ENCODE measurements at places on chromosomes 11 and 22. TPM values are rescaled to one million over a fixed set of nuclear protein-coding genes. Genes with fewer than 3 reads are reported as not detected.

DNA sequence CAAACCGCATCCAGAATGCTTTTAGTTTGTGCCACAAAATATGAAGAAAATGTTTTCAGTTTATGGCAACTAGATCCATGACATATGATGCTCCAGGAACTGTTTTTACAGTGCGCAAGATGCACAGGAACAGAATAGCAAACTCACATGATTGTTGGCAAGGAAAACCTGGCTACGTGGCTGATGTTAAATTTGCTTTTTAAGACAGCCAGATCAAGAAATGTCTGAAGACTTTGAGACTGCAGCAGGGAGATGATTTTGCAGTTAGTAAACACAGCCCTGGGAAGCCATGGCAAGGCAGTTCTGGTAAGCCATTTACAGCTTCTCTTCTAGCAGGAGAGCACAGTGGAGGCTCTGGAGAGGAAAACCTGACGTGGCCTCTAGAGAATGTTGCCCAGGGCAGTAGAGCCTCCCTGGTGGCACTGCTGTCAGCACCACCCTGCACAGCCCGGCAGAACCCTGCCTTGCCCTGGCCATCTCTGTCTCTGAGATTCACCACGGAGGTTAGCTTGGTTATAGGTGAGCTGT lies 69.8 kb upstream of the TNRC6B start:
- H3K4me1 ChIP-seq: no peaks in the 10 kb centered on the region
- H3K36me3 ChIP-seq: no peaks in the 10 kb centered on the region
- no peak overlapping the region for H3K4me3 ChIP-seq
- H3K27ac ChIP-seq: no peak overlapping the region
- DNase-seq: no peak

GRCh38 chr11:46664612-46665011 lies 35.8 kb downstream of the ARHGAP1 start:
- H3K4me1 ChIP-seq: no peaks in the 10 kb centered on the region
- H3K36me3 ChIP-seq: peaks cover 53% of the 10 kb centered on the region
- no peak overlapping the region for H3K4me3 ChIP-seq
- no peak for DNase-seq
- H3K27ac ChIP-seq: no peak overlapping the region

- DNase-seq: no peak
- H3K4me1 ChIP-seq: peaks cover 7% of the 10 kb centered on the region
- no peaks in the 10 kb centered on the region for H3K27me3 ChIP-seq
- H3K4me3 ChIP-seq: no peak overlapping the region
Observed at GRCh38 chr11:10017050-10017449, 277.0 kb downstream of the SBF2 start.

DNA sequence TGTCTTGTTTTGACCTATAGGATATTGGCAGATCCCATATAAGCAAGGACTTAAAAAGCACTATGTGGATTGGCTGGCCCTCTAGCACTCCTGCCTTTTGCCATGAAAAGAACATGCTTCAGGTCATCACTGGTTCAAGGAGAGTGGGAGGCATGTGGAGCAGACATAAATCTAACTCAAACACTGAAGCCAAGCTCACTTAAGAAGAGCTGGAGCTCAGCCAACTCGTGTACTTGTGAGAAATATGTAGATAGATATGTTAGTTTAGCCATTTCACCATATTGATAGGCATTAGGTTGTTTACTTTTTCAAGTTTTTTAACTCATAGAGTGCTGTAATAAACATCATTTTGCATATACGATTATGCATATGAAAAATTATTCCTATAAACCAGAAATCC lies 19.9 kb upstream of the BBOX1 start:
- no peaks in the 10 kb centered on the region for H3K36me3 ChIP-seq
- DNase-seq: peak; percentile 44
- peaks cover 52% of the 10 kb centered on the region for H3K27me3 ChIP-seq
- no peaks in the 10 kb centered on the region for H3K4me1 ChIP-seq
- no peak overlapping the region for H3K27ac ChIP-seq

GRCh38 chr11:92692826-92693546 lies 276.5 kb upstream of the MTNR1B start:
- no peak overlapping the region for H3K27ac ChIP-seq
- H3K4me1 ChIP-seq: no peaks in the 10 kb centered on the region
- no peak overlapping the region for H3K4me3 ChIP-seq
- no peaks in the 10 kb centered on the region for H3K27me3 ChIP-seq

- peaks cover 52% of the 10 kb centered on the region for H3K36me3 ChIP-seq
- no peak overlapping the region for H3K4me3 ChIP-seq
- H3K4me1 ChIP-seq: no peaks in the 10 kb centered on the region
- no peak for DNase-seq
- no peak overlapping the region for H3K27ac ChIP-seq
Observed at GRCh38 chr11:102361086-102362031, 14.3 kb downstream of the BIRC2 start.

DNA sequence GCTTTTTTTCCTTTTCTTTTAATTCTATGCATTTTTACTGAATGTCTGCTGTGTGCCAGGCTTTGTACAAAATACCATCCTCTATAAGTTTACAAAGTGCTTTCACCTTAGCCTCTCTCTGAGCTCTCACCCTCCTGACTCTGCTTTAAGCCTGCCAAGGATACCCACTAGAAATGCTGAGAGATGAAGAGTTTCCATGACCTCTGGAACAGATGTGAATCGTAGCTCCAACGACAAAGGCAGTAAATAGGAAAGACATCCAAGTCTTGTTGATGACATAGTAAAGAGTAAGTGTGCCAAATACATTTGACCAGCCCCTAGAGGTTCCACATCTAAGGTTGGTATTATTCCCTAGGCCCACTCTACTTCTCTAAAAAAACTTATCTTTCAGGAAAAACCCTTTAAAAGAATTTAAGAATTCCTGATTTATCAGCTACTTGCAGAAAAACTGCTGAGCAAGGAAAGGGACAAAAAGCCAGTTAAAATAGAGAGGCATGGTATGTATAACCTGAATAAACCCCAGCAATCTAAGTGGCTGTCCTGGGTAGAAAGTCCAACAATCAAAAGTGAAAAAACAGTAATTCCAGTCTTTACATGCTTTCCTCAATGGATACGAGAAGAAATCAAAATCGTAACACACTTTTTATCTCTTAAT lies 45.4 kb downstream of the GAB2 start:
- H3K27me3 ChIP-seq: no peaks in the 10 kb centered on the region

DNA sequence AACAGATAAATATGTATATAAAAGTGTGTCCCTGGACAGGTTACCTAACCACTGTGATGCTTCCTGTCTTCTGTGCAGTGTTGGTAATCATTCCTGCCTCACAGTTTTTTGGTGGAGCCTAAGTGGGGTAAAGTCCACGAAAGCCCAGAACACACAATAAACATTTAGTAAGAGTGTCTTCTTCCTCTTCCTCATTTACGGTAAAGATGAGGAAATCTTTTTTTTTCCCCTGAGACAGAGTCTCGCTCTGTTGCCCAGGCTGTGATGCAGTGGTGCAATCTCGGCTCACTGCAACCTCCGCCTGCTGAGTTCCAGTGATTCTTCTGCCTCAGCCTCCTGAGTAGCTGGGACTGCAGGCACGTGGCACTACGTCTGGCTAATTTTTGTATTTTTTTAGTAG lies 117.1 kb downstream of the LDLRAD3 start:
- no peak overlapping the region for H3K4me3 ChIP-seq
- no peak overlapping the region for H3K27ac ChIP-seq
- H3K36me3 ChIP-seq: no peaks in the 10 kb centered on the region
- no peaks in the 10 kb centered on the region for H3K27me3 ChIP-seq
- H3K4me1 ChIP-seq: no peaks in the 10 kb centered on the region

OR5P2 gene
- not detected for total RNA-seq

XRRA1 gene
- total RNA-seq: 10.0 TPM

FAM118A gene
- 58.3 TPM for total RNA-seq

LRRC10B gene
- 17.4 TPM for total RNA-seq
